ENCODE measurements at places on chromosomes 4 and X.

- DNase-seq: no peak
These were observed 30.9 kb downstream of the TIGD4 start for GRCh38 chr4:152748619-152749018.

DNA sequence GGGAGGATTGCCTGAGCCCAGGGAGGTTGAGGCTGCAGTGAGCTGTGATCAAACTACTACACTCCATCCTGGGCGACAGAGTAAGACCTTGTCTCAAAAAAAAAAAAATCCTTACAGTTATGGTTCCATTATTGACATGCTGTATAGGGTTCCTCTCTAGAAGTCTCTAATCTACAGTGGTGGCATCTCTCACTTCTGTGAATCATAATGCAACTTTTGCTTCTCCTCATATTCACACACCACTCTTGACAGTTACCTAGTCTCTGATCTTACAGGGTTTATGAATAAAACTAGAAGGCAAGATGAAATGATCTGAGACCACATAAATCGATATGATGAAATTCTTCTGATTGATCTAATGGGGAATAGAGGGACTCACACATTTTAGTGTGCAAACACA is 40.6 kb downstream of the DOCK11 start:
- no peak for DNase-seq

DNA sequence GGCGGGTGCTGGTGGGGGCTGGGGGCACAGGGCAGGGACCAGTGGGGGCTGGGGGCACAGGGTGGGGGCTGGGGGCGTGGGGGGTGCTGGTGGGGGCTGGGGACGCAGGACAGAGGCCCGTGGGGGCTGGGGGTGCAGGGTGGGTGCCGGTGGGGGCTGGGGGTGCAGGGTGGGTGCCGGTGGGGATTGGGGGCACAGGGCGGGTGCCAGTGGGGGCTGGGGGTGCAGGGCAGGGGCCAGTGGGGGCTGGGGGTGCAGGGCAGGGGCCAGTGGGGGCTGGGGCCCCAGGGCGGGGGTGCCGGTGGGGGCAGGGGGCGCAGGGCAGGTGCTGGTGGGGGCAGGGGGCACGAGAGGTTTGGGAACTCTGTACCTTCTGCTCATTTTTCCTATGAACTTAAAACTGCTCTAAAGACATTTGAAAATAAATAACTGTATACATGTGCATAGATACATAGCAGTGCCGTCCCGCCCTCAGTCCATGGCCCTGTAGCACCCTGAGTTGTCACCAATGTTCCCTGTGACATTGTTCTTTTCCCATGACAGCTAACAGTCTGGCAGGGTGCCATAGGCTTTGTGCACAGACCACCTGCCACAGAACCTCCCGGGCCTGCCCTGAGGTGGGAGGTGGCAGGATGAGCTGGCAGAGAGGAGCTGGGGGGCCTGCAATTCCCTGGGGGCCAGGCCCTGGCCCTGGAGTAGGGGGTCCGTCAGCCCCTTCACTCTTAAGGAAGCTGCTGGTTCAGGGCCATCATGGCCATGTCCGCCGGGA is 35.6 kb upstream of the ADRA2C start:
- DNase-seq: no peak

DNA sequence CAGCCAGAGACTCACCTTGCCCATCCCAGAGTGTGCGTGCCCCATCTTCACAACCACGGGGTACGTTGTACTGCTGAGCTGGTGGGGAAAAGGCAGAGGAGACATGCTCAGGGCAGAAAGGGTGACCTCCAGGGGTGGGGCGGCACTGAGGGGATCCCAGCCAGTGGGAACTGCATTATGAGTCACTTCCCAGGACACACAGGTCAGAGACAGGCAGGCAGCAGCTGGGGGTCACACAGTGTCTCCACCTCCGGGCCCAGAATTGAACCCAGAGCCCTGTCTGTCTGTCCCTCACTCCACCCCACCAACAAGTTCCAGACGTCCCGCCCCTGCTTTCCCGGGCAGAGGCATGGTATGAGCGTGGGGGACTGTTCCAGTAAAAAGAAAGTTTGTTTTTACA is 4.8 kb upstream of the TIMP1 start:
- no peak for DNase-seq

GRCh38 chrX:136168929-136169735 is 21.8 kb downstream of the FHL1 start:
- DNase-seq: no peak

GRCh38 chr4:164485136-164485535 is 268.8 kb upstream of the SMIM31 start:
- no peak for DNase-seq

DNA sequence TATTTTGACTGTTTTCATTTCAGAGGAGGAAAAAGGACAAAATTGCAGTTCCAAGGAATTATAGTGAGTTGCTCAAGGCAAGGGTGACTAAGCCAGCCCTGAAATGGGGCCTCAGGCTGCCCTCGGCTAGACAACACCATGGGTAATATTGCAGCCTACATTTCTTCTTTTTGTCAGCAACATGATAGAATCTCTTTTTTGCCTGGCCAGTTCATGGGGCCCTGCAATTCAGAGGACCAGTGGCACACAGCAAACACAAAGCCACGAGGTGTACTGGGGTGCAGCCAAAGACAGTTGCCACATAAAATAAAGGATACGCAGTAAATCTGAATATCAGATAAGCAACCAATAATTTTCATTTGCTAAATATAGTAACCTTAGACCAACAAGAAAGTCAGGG is 41.8 kb downstream of the RBM47 start:
- DNase-seq: no peak

- no peak for DNase-seq
These were observed 183.5 kb downstream of the GBA3 start for GRCh38 chr4:22876270-22876669.

GRCh38 chrX:118528071-118528737 is 32.6 kb downstream of the DOCK11 start:
- peak; percentile 49 for DNase-seq

DNA sequence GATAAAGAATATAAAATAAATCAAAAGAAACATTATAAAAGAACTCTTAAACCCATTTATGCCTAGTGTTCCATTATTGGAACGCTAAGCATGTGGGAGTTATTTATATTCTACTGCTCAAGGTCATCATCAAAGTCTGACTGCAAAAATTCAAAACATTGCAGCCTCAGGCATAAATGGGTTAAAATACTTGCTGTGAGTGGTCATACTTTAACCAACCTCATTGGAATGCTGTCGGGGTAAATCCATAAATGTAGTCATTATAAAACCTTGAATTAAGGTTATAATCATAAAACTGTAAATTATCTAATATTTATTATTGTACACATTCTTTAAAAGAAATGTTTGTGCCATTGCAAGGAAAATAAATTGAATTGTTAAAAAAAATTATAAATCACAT is 55.0 kb downstream of the RPS6KA6 start:
- no peak for DNase-seq

DNA sequence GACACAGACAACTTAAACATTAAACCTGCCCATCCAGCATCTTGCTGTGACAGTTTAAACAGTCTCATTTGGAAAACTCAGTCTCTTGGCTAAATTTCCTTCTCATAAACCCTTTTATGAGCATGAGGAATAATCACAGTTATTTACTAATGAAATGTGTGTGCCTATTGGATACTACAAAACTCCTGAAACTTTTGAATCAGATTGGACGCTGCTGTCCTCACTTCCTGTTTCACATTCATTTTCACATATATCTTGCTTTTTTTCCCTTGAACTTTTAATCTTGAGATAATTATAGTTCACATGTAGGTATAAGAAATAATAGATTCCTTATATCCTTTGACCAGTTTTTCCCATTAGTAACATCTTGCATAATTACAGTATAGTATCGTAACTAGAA is 111.7 kb downstream of the CDKL5 start:
- no peak for DNase-seq

- no peak for DNase-seq
These were observed 161.2 kb upstream of the AGTR2 start for GRCh38 chrX:116009346-116009745.

GRCh38 chr4:78627046-78627965 is 75.7 kb downstream of the ANXA3 start:
- no peak for DNase-seq

DNA sequence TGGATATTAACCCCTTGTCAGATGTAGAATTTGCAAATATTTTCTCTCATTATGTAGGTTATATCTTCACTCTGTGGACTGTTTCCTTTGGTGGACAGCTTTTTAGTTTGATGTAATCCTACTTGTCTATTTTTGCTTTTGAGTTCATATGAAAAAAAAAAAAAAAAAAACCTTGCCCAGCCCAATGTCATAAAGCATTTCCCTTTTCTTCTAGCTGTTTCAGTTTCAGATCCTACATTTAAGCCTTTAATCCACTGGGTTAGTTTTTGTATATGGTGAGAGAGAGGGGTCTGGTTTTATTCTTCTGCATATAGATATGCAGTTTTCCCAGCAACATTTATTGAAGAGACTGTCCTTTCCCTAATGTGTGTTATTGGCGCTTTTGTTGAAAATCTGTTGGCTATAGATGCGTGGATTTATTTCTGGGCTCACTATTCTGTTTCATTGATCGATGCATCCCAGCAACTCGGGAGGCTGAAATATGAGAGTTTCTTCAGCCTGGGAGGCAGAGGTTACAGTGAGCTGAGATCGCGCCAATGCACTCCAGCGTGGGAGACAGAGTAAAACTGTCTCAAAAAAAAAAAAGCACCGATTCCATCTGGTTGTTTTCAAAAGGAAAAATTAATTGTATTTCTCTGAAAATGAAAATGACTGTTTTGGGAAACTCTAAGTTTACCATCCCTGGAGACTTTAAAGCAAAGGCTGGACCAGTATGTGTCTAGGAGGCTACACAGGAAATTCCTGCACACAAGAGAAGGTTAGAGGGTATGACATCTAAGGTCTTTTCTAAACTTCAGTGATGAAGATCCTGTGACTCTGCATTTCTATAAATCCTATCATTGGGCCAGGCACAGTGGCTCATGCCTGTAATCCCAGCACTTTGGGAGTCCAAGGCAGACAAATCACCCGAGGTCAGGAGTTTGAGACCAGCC is 35.6 kb downstream of the STEEP1 start:
- DNase-seq: no peak

- DNase-seq: no peak
These were observed 23.7 kb downstream of the CC2D2A start for GRCh38 chr4:15493411-15493810.

GRCh38 chrX:82320569-82320968 is 1118.7 kb downstream of the SH3BGRL start:
- no peak for DNase-seq

DNA sequence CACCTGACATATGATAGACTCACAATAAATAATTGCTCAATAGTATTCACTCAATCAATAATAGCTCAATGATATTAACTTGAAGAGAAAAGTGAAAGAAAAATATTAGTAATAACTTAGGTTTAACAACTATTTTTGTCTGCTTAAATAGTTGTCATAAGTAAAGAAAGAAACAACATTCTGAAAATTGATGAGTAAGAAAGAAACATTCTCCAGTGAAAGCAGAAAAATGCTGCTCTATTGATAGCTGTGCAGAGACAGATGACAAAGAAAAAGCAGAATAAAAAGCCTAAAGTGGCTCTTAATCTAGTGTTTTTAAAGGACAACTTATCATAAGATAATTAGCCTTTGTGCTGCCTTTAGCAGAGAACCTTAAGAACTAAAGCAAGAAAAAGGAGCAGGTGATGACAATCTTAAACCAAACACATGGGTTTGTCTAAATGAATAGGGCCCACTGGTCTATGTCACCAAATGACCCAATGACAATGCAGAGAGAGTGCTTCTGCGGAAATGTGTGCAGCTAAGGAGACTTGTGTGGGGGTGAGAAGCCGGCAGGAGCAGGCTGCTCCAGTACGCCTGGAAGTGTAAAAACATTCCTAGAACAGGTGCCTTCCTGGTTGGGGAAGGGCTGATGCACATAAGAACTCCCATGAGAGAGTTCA is 13.2 kb downstream of the HS3ST1 start:
- DNase-seq: no peak

DNA sequence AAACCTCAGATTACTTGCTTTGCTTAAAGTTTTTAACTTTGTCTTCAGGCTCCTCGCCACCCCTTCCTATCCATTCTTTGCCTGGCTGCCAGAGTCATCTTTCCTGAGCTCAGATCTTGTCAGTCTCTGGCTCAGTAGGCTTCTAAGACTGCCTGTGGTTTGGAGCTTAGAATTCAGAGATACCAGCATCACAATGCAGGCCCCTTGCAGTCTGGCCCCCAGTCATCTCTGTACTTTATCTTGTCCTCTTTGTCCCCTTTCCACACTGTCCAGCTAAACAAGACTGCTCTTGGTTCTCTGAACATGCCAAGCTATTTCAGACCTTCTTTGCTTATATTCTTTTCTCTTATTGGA is 3.0 kb downstream of the KIAA0232 start:
- DNase-seq: no peak

- no peak for DNase-seq
These were observed 134.0 kb downstream of the SH3KBP1 start for GRCh38 chrX:19753368-19753767.

GRCh38 chr4:90002441-90003062 is 107.9 kb downstream of the MMRN1 start:
- DNase-seq: no peak

GRCh38 chr4:121212806-121213205 is 48.7 kb upstream of the TNIP3 start:
- DNase-seq: no peak

DNA sequence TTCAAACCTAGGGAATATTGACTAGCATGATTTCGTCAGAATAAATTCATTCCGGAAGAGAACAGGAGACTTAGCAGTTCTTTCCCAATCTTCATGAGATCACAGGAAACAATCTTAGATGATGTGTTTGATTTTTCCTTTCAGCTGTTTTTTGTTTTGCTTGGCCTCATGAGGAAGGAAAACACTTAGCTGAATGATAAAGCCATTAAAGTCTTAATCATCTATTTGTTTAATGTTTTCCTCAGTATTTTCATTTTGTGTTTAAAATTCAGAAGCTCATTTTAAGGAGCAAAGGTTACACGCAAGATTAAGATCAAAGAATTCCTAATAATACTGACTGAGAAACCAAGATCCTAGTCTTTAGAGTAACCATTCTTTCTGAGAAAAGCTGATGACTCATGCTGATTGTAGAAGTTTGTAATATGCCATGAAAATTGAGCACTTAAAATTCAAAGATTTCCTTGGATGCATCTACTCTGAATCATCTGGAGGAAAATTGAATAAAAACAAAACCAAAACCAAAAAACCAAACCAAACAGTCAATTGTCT is 15.4 kb upstream of the TBC1D19 start:
- DNase-seq: no peak

DNA sequence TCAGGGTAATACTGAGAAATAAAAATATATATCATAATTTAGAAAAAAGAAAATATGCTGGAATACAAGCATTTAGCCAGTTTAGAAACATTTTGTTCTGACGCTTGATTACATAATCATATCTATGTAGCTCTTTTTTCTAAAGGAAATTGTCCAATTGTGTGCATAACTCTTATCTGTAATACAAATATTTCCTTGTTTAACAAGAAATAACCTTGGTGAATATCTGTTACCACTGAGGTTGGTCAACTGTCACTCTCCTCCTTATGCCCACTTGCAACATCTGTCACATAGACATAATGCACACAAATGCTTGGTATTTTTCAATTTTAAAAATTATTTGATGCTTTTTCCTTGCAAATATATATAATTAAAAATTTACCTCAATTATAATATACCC is 609.7 kb downstream of the TLL1 start:
- no peak for DNase-seq

GRCh38 chr4:38013461-38014366 is 53.5 kb downstream of the PTTG2 start:
- no peak for DNase-seq

GRCh38 chrX:9542761-9543111 is 77.9 kb downstream of the TBL1X start:
- DNase-seq: no peak

Measured in activated T-helper 1 cell treated with anti-CD3 and anti-CD28 coated beads, Interleukin-12 subunit alpha, Interleukin-12 subunit beta, Interleukin-2, Interleukin-4 antibody, amounts not matched to agents 30 ng/mL and 10 ng/mL and 1 ng/mL, durations not matched to agents 14 hours and 24 hours and 36 hours (primary cell).